ENCODE measurements at places on chromosomes 12 and 14.

DNA sequence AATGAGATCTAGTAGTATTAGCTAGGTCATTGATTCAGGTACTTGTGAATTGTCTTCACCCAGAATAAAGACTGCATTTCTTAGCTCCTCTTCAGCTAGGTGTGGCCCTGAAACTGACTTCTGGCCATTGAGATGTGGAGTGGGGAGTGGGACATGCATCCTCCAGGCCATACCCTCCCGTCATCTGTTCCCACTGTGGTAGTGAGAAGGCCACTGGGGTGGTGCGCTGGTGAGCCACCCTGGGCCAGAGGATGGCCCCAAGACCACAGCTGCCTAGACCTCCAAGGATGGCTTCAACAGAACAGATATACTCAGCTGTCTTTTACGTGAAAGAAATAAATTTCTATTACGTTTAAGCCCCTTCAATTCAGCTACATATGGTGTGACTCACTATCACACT lies 36.5 kb downstream of the TRIM9 start:
- no peak for DNase-seq

DNA sequence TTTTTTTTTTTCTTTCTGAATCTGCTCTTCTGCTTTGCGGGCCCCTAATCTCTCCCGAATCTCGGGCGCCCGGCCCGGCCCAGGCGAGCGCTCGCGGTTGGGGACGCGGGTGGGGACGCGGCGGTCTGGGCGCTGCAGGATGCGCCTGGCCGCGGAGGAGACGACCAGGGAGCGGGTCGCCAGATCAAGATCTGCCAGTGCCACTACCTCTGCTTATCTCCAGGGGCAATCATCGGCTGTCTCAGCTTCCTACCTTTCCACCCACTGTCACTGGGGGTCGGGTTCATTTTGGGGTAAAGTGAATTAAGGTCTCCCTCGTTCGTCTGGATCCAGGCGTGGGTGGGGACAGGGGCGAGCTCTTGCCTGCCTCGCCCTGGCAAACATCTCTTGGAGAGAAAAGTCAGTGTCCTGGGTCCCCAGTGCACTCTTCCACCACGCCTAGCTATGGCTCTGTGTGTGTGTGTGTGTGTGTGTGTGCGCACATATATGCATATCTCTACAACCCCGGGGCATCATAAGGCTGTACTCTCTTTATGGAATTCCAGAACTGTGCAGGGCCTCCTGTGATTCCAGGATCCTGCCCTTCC lies 422.3 kb downstream of the VRK1 start:
- DNase-seq: no peak

- peak; percentile 23 for DNase-seq
Measured at GRCh38 chr12:22588817-22589216, 36.2 kb upstream of the ETNK1 start.

DNA sequence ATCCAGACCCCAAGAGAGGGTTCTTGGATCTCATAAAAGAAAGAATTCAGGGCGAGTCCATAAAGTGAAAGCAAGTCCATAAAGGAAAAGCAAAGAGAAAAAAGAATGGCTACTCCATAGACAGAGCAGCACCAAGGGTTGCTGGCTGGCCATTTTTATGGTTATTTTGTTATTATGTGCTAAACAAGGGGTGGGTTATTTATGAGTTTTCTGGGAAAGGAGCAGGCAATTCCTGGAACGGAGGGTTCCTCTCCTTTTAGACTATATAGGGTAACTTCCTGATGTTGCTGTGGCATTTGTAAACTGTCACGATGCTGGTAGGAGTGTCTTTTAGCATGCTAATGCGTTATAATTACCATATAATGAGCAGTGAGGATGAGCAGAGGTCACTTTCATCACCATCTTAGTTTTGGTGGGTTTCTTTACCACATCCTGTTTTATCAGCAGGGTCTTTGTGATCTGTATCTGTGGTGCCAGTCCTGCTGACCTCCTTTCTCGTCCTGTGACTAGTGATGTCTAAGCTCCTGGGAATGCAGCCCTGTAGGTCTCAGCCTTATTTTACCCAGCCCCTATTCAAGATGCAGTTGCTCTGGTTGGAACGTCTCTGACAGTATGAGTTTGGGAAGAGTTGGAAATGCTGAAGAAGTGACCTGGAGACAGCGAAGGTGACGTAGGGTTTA lies 100.5 kb downstream of the ZNF664 start:
- no peak for DNase-seq

DNA sequence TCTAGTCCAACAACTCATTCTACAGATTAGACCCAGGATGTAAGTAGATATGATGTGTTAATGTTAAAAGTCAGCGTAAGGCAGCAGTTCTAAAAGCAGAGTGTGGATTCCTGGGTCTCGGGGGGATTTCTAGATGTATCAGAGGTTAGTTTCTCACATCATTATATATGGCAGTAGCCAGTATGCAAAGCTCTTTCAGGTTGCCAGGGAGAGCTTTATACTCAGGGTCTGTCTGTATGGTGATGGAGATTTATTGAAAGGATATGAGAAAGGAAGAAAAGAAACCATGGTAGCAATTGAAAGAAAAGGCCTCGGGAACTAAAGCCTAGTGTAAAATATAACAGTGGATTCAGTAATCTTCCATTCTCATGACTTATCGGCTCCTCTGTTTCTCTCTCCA lies 26.2 kb upstream of the PAWR start:
- DNase-seq: no peak

DNA sequence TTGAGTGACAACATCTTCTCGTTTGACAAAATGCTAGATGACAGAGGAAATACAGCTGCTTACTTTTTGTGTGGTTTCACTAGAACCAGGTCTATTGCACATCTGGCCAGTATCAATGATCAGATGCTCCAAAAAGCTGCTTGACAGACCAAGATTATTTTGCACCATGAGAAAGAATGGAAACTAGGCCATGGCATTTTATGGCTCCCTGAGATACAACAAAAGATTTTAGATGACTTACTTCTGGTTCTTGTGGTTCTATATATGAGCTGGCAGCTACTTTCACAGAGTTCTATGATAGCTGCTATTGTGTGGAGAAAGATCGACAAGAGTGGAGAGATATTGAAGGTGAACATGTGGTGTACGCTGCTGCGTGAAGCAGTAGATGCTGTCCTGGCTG lies 25.9 kb upstream of the PPFIBP1 start:
- DNase-seq: no peak

DNA sequence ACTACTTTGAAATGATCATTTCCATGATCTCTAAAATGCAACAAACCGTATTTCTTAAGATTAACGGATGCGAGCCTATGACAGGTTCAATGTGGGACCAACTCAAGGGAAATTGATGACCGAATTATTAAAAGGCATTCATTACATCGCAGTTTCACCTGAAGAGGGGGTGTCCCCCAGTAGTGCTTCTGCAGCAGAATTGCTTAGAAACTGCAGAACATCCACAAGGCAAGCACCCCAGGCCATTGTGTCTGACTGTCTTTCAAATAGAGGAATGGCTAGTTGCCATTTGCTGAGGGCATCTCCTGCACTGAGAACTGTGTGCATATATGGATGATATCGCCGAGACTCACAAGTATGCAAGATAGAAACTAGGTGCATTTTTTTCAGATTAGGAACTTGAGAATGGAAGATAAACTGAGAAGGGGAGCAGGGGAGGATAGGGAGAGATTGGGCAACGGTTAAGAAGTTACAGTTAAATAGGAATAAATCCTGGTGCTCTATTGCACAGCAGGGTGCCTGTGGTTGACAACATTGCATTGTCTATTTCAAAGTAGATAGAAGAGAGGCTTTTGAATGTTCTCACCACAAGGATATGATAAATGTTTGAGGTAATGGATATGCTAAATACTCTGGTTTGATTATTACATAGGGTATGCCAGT lies 234.3 kb upstream of the PLEKHG7 start:
- DNase-seq: no peak

DNA sequence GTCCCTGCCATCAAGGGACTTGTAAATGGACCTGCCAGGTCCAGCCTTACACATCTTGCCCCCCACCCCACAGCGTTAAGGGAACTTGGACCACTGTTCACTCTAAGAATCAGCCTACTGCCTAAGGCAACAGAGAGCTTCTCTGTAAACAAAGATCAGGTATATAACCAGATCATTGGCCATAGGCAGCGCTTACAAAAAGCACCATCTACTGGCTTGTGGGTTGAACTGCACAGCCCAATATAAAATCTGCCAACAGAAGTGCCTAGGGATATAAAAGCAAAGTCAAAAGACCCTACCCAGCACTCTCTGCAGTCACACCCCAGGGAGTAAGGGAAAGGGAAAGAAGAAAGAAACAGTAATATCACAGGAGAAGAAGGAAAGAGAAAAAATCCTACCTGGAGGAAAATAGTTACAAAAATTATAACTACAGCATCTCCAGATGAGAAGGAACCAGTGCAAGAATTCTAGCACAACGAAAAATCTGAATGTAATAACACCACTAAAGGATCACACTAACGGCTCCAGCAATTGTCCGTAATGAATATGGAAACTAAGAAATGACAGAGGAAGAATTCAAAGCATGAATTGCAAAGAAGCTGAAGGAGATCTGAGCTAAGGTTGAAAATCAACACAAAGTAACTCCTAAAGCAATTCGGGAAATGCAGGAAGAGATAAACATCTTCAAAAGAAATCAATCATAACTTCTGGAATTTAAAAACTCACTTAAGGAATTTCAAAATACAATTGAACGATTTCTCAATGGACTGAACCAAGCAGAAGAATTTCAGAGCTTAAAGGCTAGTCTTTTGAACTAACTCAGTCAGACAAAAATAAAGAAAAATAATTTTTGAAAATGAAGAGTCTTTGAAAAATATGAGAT lies 95.2 kb upstream of the PCED1B start:
- DNase-seq: peak; percentile 74

DNA sequence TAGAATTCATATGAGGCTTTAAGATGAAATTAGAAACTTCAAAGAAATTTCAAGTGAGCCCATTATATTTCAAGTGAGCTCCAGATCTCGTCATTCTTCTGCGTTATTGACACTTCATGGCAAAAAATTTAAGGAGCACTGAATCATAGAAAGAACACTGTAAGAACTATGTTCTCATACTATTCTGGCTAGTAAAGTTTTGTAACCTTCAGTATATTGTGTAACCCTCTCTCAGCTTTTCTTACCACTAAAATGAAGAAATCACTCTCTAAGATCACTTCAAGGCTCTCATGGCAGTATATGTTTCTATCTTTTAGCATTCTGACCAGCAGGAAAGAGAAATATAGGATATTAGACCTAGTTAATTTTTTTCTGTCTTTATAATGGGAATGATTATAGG lies 6.3 kb downstream of the GPHN start:
- no peak for DNase-seq

GRCh38 chr14:106840258-106840657 lies 1313.9 kb downstream of the TMEM121 start:
- no peak for DNase-seq

DNA sequence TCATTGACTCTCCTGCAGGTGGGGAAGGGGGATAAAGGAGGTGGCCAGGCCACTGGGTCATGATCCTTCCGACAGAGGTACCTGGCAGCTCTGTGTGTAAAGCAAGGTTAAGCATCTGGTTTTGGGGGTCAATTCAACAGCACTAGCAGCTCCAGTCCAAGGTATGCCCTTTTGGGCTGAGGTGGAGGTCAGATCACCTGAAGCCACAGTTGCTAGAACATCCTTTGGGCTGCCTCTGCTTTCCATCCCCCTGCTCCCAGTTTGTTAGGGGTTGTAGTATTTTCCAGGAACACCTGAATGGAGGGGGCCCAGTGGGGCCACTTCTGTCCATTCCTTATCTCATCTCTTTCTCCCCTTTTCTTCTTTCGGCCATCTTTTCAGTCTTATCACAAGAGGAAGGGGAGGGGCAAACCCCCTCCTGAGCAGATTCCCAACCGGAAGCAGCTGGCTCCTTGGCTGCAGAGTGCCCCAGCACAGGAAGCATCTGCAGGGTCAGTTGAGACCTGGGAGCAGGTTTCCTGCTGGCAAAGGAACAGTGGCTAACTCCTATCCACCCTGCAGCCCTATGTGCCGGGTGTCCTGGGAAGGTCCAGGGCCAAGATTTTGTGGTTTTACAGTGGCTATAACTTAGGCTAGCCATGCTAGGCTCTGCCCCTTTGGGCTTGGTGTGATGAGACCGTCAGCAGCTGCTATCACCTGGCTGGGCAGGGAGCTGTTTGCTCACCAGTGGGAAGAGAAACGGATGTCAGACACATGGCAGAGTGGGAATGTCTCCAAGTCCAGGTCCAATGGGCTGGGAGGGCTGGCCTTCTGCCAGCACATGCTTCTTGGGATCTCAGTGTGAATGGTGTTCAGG lies 40.2 kb downstream of the SH2B3 start:
- peak; percentile 62 for DNase-seq

GRCh38 chr12:49687941-49688340 lies 19.3 kb downstream of the FMNL3 start:
- DNase-seq: no peak

- peak; percentile 52 for DNase-seq
Measured at GRCh38 chr14:93010522-93011140, 87.7 kb downstream of the CHGA start.

DNA sequence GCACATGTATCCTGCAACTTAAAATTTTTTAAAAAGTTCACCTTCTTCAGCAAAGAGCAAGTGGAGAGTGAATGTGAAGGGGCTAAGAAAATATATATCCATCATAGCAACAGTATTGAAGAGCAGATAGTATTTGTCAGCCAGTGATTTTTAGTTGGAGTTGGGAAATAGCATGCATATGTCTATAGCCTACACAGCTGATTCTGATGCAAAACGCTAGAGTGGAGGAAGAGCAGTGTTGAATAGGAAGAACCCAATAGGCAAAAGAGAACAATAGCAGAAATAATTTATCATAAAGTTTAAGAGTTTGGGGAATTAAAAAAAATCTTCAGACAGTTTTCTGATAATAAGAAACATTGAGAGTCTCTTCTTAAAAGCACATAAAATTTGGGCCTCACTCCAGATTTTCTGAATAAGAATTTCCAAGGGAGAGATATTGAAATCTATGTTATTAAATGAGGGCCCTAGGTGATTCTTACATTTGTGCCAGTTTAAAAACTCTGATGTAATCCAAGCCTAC lies 12.0 kb downstream of the PDE6H start:
- no peak for DNase-seq

DNA sequence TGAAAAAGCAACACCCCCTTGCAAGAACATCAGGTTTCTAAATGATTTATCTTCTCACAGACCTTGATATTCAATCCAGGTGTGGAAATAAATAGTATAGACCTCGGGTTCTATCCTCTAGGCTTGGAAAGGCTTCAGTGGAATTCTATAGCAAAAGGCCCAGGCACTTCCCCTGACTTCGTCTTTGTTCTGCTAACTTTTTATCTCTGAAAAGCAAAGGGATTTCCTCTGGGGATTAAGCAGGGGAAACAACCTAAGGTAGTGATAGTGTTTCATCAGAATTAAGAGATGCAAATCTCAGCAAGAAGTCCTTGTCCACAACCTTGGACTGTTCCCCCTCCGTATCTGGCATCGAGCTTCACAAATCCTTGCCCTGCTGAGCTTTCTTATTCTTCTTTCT lies 59.5 kb upstream of the DUSP6 start:
- DNase-seq: no peak

GRCh38 chr12:27552886-27553560 lies 29.0 kb downstream of the PPFIBP1 start:
- DNase-seq: peak; percentile 79

GRCh38 chr12:43241986-43242385 lies 310.0 kb downstream of the ADAMTS20 start:
- DNase-seq: peak; percentile 17

Data from kidney tubule cell (primary cell).